ENCODE measurements at places on chromosomes 5 and 9. TPM values are rescaled to one million over a fixed set of nuclear protein-coding genes. Genes with fewer than 3 reads are reported as not detected.
A peak's percentile ranks its signal among the peaks of the same experiment; 100 is the strongest.

The SIT1 gene
- 0.32 TPM for polyA plus RNA-seq

The FEM1C gene
- polyA plus RNA-seq = 24.6 TPM

The SHC3 gene
- 2.7 TPM for polyA plus RNA-seq

The NIM1K gene
- 0.43 TPM for polyA plus RNA-seq

The PCDHA9 gene
- polyA plus RNA-seq = 0.03 TPM

The SPATA31A1 gene
- not detected for polyA plus RNA-seq

The MAML1 gene
- 43.7 TPM for polyA plus RNA-seq

The TMEM174 gene
- 20.1 TPM for polyA plus RNA-seq

- no peak for DNase-seq
Measured at GRCh38 chr5:131198625-131199024, 27.9 kb downstream of the LYRM7 start.

- DNase-seq = no peak
Measured at GRCh38 chr9:124366476-124367220, 48.6 kb downstream of the PSMB7 start.

GRCh38 chr5:145236127-145236526 lies 599.0 kb downstream of the PRELID2 start:
- no peak for DNase-seq

DNA sequence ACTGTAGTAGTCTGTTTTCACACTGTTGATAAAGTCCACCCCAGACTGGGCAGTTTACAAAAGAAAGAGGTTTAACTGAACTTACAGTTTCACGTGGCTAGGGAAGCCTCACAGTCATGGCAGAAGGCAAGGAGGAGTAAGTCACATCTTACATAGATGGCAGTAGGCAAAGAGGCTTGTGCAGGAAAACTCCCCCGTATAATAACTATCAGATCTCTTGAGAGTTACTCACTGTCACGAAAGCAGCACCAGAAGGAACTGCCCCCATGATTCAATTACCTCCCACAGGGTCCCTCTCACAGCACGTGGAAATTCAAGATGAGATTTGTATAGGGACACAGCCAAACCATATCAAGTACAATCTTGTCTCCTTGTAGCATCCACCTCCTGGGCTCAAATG lies 21.1 kb downstream of the PARP8 start:
- DNase-seq = no peak

DNA sequence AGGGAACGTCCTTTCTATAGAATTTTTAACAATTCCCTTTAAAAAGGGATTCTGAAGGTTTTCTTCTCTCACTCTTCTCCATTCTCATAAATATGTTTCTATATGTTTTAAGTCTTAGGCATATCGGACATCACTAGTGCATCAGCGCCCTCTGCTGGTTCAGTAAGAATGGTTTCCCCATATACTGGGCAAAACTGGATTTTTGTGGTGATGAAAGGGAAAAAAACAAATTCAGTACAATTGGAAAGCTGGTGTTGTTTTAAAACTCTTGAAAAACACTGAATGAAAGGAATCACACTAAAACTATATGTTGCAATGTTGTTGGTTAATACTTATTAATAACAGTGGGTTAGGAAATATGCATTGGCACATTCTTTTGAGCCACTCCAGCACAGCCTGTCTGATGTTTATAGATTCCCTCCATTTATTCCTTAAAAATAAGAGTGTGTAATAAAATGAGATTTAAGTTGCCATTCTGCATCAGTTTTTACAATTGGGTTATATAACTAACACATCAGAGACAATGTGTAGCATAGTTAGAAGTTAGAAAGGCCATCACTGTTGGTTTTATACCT lies 15.8 kb downstream of the CWC27 start:
- DNase-seq = peak; percentile 80

DNA sequence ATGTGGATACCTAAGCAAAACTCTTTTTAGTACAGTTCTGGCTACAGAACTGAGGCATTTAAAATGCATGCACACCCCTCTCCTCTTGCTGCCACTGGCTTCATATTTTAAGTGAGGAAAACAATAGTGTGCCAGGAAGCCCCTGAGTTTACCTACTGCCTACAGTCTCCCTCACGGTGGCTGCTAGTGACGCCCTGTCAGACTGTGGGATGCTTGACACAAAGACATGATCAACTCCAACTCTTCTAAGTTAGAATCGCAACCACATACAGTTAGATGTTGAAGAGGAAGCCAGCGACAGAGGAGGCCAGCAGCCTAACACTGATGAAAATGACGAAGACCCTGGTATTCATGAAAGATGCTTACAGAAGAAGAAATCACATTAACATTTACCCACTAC lies 1.3 kb downstream of the SEC16A start:
- no peak for DNase-seq

DNA sequence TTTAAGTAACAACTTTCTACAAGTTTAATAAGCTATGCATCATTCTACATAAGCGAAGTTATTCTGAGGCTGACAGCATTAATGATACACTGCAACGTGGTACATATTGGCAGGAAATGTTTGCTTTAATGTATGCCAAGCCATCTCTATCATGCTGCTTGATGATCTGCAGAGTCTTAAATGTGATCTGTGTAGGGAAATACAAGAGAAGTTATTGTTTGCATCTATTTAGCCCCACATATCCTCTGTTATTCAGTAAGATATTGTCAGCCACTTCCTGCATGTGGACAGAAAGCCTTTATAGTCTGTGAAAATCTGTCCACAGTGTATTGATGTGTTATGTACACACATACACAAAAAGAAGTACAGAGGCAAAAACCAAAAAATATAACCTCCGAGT lies 193.1 kb upstream of the FREM1 start:
- DNase-seq = no peak

- no peak for DNase-seq
Measured at GRCh38 chr5:96199713-96200183, 233.3 kb downstream of the PCSK1 start.

DNA sequence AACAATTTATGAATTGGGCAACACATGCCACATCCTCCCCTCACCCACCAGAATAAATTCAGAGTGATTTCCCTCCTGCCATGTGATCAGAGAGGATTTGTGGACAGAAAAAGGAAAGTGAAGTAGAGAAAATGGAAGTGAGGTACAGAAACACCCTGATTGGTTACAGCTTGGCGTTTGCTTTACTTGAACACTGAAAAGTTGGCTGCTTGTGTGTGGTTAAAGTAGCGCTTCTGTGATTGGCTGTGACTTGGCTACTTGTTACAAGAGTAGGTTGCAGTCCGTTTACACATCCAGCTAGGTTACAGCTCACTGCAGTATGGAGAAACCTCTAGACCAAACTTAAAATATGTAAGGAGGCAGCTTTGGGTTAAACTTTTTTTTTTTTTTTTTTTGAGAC lies 205.2 kb upstream of the ZNF608 start:
- no peak for DNase-seq

DNA sequence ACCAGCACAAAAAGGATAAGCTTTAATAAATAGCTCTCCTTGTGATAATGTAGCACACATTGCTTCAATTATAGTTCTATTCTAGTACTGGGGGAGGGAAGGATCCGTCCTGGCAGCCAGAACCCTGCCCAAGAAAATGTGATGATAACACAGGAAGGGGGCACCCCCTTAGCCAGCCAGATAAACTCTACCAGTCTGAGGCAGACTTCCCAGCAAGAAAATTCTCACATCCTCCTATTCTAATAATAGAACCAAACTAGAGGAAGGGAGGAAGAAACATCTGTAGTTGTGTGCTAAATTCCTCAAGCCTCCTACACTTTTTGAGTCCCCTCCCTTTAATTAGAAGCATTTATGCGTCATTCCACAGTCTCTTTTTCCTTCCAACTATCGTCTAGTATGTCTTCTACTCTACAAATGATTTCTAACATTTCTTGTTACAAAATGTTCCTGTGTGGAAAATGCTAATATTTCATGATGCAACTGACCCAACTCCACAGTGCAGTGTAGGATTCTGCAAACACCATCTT lies 261.0 kb downstream of the SEMA5A start:
- DNase-seq = peak; percentile 17

- peak; percentile 66 for DNase-seq
Measured at GRCh38 chr5:177317959-177318377, 6.3 kb upstream of the MXD3 start.

GRCh38 chr9:118784033-118784432 lies 585.2 kb downstream of the BRINP1 start:
- no peak for DNase-seq

GRCh38 chr9:69829484-69829883 lies 8.9 kb downstream of the CFAP95 start:
- DNase-seq = no peak

DNA sequence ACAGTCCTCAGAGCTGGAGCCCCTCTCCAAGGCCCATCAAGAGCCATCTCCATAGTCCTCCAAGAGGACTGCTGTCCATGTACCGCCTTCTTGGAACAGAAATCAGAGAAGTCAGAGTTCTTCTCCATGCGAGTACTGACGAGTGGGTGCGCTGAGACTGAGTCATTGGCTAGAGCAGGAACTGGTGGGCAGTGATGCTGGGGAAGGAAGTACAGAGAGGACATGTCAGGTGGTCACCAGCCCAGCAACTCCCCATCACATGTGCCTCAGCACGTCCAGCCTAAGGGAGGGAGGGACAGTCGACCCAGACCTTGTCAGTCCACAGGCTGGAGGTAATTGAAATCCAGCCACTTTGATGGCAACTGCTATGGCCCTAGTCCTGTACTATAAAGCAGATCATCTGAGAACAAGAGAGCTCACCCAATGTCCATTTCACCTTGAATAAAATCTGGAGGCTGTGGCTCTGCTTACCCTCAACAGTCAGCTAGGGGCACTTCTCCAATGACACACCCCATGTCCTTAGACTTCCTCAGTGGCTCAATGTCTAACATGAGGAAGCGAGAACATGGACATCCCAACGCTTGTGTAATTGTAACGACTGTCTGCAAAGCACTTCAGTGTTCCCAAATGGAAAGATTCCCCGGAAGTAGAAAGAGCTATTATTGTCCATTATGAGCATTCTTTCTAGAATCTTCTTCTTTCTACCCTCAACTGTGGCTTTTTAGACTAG lies 15.0 kb upstream of the FBP1 start:
- no peak for DNase-seq

DNA sequence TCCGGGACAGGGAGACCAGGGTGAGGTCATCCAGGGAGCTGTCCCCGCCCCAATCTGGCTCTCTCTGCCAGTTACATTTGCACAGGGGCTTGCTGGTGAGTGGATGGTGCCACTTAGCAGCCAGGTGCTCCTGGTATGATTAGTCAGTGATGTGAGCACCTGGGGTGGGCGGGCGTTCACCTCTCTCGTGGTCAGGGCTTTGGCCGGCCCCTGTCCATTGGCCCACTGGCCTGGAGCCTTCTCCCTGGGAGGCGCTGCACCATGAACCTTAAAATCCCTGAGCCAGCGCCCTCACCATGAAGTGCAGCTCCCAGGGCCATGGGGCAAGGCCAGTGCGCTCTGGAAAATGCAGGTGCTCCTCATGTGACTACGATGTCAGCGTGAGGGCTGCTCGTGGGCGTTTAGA lies 2.0 kb downstream of the NKD2 start:
- no peak for DNase-seq

DNA sequence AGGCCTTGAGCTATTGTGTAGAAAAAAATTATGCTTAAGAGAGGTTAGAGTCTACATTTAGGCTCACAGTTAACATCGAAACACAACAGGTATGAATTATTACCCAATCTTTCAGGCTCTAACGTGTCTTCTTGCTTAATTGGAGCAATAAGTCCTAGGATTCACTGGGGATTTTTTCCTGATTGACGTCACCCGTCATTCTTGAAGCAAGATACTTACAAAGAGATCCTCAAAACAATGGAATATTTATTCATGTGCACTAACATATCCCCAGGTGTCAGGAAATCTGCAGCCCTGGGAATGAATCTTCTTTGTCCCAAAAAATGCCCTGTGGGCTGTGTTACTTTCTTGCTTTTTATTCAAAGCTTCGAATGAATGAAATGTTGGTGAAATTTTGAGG lies 413.5 kb downstream of the NFIB start:
- DNase-seq = no peak

GRCh38 chr9:126461608-126462007 lies 135.0 kb downstream of the MVB12B start:
- no peak for DNase-seq

DNA sequence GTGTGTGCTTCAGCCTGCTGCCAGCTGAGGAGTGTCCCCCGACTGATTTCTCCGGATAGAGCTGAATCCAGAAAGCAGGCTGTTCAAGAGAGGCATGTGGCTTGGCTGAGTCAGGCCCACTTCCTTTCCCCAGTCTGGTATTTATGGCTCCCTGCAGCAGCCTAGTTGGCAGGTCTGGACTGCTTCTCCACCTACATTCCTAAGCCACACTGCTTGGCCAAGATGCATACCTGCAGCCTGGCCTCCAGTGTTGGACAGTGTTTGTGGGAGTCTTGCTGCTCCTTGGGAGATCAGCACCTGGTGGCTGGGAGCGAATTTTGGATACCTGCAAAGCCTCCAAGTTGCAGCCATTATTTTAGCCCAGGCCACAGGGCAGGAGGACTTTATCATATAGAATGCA lies 670.8 kb downstream of the ACTL7B start:
- no peak for DNase-seq
